Hematopoietic multipotent progenitor cell (in vitro differentiated cells): ENCODE measurements at places on chromosomes 4 and X. TPM values are rescaled to one million over a fixed set of nuclear protein-coding genes. Genes with fewer than 3 reads are reported as not detected.

The WDR17 gene
- 3.2 TPM for total RNA-seq

The ABLIM2 gene
- under 0.01 TPM for total RNA-seq

The LNX1 gene
- total RNA-seq = 1.6 TPM

The GLRB gene
- 0.81 TPM for total RNA-seq

The MAGEA9B gene
- total RNA-seq = not detected

The DTHD1 gene
- not detected for total RNA-seq

The KCND1 gene
- total RNA-seq = 3.0 TPM

The RAB40A gene
- total RNA-seq = 0.27 TPM

The MXRA5 gene
- total RNA-seq = under 0.01 TPM

The CCDC110 gene
- not detected for total RNA-seq

The NXF2 gene
- total RNA-seq = not detected

The KIT gene
- 45.2 TPM for total RNA-seq

The FAM9B gene
- not detected for total RNA-seq

The PDZD4 gene
- under 0.01 TPM for total RNA-seq

The P2RY4 gene
- total RNA-seq = 0.81 TPM

The CXCL1 gene
- 0.27 TPM for total RNA-seq

The F11 gene
- not detected for total RNA-seq

The SPANXD gene
- not detected for total RNA-seq

The CLTRN gene
- total RNA-seq = 0.27 TPM
